ENCODE measurements at places on chromosomes 16 and 17.
A peak's percentile ranks its signal among the peaks of the same experiment; 100 is the strongest.

- no peak for DNase-seq
Observed at GRCh38 chr17:47413872-47414271, 90.1 kb downstream of the EFCAB13 start.

GRCh38 chr16:88482630-88483391 lies 29.7 kb downstream of the ZFPM1 start:
- no peak for DNase-seq

- no peak for DNase-seq
Observed at GRCh38 chr16:50314665-50315064, 48.3 kb downstream of the ADCY7 start.

DNA sequence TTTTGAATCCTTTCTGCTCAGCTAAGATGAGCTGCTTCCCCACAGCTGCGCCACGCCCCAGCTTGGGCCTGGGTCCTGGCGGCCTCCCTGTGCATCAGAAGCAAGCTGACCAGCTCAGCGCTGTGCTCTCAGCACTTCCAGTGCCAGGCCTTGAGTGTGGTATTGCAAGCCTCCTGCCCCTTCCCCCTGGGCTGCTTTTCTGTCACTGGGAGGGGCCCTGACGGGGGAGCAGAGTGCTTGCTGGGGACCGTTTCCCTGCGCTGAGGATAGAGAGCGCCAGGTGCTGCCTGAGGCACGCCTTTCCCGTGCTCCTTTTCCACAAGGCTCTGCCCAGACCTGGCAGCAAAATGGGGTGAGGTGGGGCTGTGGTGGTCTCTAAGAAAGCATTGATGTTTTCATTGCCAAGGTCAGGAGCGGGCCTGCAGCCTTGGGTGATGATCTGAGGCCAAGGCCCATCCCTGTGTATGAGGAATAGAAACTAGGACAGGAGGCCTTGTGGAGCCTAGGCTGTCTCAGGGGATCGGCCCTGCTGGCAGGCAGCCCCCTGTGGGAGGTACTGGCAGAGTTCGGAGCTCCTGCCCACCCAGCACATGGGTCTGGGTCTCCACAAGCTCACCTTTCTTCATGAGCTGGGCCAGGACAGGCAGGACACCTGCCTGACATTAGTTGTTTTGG lies 29.7 kb downstream of the POLR3E start:
- DNase-seq, result no peak

- no peak for DNase-seq
Observed at GRCh38 chr16:22693638-22694340, 120.2 kb upstream of the HS3ST2 start.

DNA sequence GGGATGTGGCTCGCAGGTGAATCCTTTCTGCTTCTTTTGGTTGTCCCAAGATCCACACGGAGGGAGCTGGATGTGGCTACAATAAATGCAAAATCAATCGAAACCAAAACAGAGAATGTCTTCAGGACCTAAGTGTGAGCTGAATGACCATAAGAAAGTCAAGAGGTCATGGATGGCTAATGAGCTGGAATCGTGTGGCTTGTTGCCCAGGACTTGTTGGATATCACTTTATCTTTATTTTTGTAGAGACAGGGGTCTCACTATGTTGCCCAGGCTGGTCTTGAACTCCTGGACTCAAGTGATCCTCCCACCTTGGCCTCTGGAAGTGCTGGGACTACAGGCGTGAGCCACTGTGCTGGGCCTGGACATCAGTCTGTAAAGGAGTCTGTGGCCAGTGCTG lies 326.8 kb upstream of the N4BP1 start:
- no peak for DNase-seq

GRCh38 chr17:58605986-58606385 lies 85.9 kb downstream of the TEX14 start:
- DNase-seq, result no peak

GRCh38 chr17:7334938-7335538 lies 1.3 kb upstream of the ACAP1 start:
- no peak for DNase-seq

DNA sequence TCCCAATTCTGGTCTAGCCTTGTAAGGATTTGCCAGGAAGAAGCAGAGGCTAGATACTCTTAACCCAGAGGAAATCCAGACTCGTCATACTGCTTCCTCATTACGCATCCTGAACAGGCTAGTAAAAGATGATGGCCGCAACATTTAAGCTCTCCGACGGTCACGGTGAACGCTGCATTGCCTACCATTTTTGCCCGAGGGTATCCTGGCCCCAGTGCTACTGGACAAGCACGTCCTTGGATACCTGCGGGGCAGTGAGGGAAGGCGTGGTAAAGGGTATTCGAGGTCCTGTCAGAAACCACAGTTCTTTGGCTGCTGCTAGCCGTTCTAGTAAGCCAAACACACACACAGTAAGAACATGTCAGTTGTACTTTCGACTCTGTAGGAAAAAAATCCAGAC lies 36.6 kb downstream of the METTL16 start:
- no peak for DNase-seq

- DNase-seq, result no peak
Observed at GRCh38 chr16:47995354-47995753, 160.4 kb downstream of the ABCC12 start.

DNA sequence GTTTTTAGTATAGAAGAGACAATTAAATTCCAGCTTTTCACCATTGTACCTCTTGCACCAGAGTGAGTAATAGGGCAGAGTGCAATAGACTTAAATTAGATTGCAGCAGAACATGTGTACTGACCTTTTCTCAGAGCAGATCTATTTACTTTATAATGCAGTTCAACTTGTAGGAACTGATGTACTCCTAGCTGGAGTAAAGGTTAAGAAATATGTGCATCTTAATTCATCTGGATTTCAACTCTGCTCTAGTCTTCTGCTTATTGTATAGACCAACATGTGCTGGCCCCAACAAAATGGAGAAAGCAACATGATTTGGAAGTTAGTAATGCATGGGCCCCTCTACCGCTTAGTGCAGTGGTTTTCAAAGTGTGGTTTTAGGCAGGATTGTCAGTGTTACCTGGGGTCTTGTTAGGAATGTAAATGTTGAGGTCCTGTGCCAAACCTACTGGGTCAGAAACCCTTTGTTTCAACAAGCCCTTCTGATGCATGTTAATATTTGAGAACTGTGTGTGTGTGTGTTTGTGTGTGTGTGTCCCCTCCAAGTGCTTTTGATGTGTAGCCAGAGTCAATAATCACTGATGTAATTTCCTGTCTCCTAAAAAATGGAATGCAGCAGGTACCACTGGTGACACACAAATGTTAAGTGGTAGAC lies 138.6 kb downstream of the TOX3 start:
- DNase-seq, result no peak

GRCh38 chr17:7711051-7711755 lies 6.2 kb downstream of the EFNB3 start:
- no peak for DNase-seq

- peak; percentile 100 for DNase-seq
Observed at GRCh38 chr16:637081-638018, 1.2 kb upstream of the METTL26 start.

DNA sequence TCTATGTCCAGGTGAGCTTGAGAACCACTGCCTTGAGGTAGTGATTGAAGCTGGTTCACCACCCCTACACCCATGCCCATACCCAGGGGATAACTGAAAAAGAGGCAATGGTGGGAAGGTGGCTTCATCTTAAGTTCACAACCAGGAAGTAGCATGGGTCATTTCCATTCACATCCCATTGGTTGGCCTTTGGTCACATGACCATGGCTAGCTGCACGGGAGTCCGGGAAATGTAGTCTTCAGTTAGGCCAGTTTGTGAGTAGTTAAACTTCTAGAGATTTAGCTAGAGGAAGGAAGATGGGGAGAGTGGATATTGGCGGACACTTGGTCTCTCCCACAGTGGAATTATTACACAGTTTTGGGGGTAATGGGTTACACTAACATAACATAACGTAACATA lies 92.9 kb downstream of the RGS9 start:
- no peak for DNase-seq

DNA sequence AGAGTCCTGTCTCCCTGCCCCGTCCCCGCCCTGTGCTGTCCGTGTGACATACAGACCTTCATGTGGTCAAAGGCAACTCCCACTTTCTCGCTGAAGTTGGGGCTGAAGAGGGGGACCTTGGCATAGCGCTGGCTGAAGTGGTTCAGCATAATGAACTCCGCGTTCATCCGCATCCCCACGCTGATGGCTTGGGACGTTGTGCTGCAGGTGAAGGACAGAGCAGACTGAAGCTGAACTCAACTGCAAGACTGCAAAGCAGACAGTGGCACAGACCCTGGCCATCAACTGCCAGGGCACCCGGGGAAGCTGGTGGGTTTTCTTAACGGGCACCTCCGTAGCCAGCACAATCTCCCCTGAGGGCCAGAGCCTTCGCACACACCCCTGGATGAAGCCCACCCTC lies 24.2 kb downstream of the ELAC2 start:
- DNase-seq, result no peak

- no peak for DNase-seq
Observed at GRCh38 chr16:50207652-50208051, 54.5 kb downstream of the TENT4B start.

DNA sequence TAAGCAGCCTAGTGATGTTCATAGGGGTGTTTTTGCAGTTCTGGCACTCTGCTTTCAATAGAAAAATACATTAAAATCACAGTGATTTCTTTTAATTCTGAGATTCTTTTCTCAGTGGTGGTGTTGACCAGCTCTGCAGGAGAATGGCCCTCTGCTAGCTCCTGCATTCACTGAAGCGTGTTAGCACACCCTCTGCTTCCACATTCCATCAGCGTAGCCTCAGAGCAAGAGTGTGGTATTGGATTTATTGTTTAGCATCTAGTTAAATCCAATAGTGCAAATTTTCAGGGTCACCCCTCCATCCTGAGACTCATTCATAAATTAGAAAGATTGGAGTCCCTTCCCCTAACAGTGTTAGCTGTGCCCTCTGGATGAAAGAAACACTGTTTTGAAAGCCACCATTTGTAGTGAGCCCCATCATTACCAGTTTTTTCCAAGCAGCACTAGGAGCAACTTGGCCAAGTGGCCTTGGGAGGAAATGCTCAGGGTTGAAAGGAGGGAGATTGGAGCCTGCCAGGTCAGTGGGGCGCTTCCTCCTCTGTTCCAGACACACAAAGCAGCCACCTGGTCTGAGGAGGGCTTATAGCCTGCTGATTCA lies 45.7 kb downstream of the B9D1 start:
- DNase-seq, result no peak

DNA sequence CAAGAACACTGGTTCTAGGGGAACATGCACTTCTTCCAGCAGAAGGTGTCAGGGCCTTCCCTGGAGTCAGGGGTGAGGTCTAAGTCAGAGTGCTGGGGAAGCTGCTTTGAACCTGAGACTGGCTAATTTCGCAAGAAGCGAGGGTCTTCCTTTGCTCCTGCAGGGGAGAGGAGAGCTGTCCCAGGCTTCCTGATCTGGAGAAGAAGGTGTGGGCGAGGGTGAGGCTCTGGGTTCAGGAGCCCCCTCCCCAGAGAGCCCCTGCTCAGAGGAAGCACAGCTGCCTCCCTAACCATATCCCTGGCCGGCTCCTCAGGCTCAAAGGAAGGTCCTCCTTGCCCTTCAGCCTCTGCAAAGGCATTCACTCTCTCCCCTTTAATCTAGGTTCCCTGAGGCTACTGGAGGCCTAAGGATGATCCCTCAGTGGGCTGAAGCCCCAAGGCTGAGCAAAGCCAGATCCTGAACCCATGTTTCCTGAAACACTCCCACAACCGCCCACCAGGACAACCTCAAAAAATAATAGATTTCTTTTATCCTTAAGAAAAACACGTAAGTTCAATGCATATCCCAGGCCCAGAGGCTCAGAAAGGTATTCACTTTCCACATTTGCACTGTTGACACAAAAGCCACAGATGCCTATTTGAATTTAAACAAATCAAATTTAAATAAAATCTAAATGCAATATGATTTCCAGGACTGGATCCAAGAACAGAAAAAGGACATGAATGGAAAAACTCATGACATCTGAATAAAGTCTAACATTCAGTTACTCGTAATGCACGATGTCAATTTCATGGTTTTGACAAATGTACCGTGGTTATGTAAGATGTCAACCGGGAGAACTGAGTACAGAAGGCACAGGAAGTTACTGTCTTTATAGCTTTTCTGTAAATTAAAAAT lies 71.5 kb upstream of the RCVRN start:
- DNase-seq, result no peak

- no peak for DNase-seq
Observed at GRCh38 chr16:73190256-73190655, 142.3 kb upstream of the ZFHX3 start.

DNA sequence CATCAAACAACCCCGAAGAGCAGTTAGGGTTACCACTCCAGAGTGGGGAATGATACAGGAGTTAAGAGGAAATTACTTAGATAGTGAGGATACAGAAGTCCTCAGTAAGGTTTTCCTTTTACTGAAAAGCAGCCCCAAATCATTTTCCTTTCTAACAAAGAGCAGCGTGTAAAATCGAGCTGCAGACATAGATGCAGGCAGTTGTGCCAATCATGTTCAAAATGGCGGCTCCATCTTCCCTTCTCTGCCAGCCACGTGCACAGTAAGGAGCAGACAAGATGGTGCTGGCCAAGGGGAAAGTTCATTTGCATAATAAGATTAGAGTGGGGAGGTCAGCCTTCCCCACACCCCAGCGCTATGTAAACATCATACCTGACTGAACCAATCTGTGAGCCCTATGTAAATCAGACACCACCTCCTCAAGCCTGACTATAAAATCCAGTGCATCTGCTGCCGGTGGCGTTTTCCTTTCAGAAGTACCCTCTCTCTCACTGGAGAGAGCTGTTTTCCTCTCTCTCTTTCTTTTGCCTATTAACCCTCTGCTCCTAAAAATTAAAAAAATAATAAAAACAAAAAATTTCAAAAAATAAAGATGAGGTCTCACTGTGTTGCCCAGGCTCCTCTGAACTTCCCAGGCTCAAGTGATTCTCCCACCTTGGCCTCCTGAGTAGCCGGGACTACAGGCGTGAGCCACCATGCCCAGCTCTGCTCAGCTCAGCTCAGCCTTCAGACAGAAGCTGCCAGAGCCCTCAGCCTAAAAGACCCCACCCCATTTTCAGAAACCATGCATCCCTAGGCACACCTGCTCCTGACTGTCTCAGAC lies 2.6 kb upstream of the SRL start:
- DNase-seq, result no peak

GRCh38 chr17:36978810-36979564 lies 30.2 kb downstream of the AATF start:
- DNase-seq, result no peak

GRCh38 chr17:34252095-34252443 lies 3.0 kb upstream of the CCL2 start:
- DNase-seq, result peak; percentile 51

DNA sequence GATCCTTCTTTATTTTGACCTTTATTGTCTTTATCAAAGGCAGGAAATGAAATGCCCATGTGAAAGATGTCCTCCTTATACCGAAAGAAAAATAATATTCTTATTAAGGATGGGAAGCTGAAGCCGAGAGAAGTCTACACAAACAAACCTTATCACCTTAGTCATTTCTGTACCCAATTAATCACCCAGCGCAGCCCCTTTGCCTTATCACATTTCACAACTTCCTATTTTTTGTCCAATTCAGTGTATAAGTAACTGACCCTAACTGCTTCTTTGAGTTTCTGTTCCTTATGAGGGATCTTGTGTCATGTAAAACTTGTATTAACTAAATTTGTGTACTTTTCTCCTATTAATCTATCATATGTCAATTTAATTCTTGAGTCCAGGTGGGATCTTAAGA lies 16.4 kb upstream of the CCL23 start:
- no peak for DNase-seq

GRCh38 chr16:9567666-9568065 lies 476.2 kb downstream of the HAPSTR1 start:
- no peak for DNase-seq

GRCh38 chr17:72406498-72406897 lies 285.7 kb downstream of the SOX9 start:
- no peak for DNase-seq
